ENCODE measurements at places on chromosomes 7 and 10.

DNA sequence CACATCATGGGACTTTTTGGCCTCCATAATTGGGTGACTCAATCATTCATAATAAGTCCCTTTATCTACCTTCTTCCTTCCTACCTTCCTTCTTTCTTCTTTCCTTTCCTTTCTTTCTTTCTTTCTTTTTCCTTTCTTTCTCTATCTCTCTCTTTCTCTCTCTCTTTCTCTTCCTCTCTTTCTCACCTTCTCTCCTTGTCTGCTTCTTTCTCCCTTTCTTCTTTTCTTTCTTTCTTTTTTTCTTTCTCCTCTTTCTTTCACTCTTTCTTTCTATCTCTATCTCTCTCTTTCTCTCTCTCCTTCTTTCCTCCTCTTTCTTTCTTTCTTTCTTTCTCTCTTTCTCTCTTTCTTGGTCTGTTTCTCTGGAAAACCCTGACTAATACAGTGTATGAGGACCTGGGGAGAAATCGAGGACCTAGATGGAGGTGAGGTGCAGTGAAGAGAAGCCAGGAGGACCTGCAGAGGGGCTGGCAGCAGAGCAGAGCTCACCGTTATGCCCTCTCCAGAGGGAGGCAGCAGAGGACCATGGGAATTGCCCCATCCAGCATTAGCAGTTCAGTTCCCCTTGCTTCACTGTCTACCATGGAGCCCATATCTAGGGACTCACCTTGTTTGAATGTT is 52.7 kb upstream of the BTRC start:
- no peak for DNase-seq

GRCh38 chr7:54931532-54931931 is 87.3 kb upstream of the EGFR start:
- no peak for DNase-seq

GRCh38 chr10:5748394-5748803 is 63.8 kb downstream of the TASOR2 start:
- no peak for DNase-seq

- no peak for DNase-seq
These were observed 1035.6 kb upstream of the PHF14 start for GRCh38 chr7:9937944-9938631.

GRCh38 chr7:22210355-22210754 is 146.6 kb downstream of the RAPGEF5 start:
- no peak for DNase-seq

DNA sequence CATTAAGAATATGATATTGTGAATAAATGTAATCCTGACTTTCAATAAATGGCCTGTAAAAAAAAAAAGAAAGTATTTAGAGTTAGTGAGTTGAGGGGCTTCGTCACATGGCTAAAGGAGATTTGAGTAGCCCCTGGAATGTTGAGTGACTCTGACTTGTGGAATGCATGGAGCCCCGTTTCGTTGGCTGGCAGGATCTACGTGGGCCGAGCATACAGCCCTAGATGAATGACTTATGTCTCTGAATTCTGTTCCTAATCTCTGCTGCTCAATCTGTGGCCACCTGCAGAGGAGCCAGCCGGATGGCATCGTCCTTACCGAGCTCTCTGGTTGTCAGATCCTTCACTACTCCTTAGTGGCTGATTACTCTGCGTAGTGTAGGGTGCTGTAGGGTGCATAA is 155.7 kb downstream of the MGMT start:
- DNase-seq: no peak

- no peak for DNase-seq
These were observed 95.8 kb downstream of the PARD3 start for GRCh38 chr10:34719328-34719727.

DNA sequence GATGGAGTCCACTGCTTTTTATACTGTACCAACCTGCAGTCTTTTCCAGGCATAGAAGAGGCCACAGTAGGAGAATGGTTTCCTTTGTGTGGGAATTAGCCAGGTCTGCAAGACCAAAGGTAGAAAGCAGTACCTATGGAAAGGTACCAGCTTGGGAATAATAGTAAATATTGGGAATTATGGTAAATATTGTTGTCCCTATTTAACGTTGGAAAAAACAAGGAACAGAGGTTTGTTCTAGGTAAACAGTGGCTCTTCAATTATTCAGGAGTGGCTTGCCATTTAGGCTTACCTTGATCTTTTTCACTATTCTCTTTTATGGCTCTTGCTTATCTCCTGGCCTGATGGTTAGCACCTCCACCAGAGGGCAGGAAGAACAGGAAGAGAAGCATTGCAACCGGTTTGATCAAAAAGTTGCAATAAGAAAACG is 43.9 kb upstream of the GSAP start:
- DNase-seq: no peak

DNA sequence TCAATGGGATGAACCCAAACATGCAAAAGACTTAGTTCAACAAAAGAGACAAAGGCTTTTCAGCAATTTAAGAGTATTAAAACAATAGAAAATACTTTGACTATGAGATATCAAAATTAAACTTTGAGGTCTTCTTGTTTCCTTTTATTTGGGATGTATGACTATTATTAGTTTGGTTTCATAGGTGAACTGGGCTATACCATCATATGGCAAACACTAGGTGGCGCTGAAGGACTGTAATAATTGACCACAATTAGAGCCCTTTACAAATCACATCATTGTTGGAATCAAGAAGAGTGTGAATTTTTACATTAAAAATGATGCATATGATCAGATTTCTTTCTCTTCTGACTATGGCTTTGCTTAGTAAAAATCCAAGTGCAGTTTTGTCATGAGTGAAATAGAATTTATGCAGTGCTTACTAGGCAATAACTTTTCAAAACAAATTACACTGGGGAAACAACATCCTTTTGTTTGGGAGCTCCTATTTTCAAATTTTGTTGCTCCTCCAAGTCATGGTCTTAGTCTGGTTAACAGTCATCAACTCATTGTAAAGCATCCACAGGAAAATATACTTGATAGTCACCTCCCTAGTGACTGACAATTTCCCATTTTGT is 14.7 kb upstream of the NXPH1 start:
- no peak for DNase-seq

- no peak for DNase-seq
These were observed 26.7 kb upstream of the MRLN start for GRCh38 chr10:59779756-59780533.

DNA sequence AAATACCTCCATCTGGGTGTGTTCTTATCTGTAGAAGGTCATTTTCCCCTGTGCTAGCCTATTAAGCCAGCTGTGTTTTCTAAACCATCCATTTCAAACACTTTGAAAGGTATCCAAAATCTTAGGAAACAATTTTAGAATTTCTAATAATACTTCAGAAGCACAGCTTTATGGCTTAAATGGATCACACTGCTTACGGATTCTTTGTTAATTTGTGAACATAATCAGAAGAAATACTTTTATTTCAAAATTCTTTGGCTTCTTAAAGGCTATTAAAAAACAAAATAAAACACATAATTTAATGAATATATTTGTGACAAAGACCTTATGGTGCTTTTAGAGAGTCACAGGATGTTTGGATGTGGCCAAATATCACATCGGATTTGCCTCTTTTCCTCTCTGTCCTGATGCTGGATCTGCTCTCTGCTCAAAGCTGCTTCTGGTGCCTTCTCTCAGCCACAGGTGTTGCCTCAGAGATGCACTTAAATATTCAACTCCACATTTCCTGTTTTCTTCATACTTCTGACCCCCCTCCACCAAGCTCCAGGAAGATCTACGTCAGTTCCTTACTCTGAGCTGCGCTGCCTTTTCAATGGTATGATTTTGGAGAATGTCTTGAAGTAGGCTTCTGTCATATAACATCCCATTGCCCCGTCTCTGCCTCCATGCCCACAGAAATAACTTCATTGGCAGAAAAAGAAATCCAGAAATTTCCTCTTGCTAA is 230.6 kb downstream of the MLLT10 start:
- no peak for DNase-seq
